ENCODE measurements at places on chromosomes 4 and X.

GRCh38 chr4:184785813-184786212, 40.0 kb downstream of the ACSL1 start:
- DNase-seq = no peak

DNA sequence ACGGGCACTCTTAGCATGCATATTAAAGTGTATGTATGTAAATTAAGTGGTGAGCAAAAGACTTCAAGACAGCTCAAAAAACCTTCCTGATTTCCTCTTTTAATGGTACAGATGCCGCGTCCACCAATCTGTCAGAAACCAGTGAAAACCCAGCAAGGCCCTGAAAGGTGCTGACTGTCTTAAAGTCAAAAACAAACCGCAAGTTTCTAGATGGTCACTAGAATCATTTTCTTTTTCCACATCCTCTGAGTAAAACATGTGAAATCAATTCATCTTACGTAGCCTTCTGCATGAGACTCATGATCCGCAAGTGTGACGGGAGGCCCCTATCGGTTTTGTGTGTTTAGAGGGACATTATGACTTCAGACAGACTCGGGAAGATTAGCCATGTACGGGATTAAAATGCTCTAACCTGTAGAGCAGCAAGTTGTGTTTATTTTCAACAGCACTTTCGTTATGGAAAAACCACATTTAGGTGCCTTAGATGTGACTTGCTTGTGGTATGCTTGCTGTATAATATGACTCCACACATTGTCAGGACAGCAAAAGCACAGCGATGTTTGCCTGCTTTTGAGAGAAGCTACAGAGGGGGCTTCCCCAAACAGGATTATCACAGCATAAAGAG, 88.2 kb upstream of the STS start:
- DNase-seq = no peak

- no peak for DNase-seq
Observed at GRCh38 chrX:98405376-98405775, 1521.7 kb downstream of the RPA4 start.

GRCh38 chr4:153082322-153083301, 121.6 kb upstream of the TRIM2 start:
- no peak for DNase-seq

- DNase-seq = no peak
Observed at GRCh38 chrX:120499301-120500072, 30.4 kb upstream of the LAMP2 start.

DNA sequence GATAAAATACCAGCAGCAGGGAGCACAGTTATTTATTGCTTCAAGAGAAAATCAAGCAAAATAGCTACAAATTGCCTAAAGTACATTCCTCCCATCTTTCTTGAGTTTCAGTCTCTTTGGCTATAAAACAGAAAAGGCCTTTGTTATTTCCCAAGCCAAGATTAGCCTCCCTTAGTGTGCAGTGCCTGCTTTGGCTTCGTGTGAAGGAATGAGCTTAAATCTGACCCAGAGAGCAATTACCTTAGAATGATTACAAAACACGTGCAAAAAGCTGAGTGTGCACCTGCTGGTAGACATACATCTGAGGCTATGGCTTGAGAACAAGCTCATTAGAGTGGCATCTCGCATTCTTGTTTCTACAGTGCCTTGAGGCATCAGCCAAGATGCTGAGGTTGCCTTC, 250.8 kb downstream of the C4orf33 start:
- DNase-seq = no peak

GRCh38 chr4:181756451-181757095, 486.6 kb upstream of the TENM3 start:
- DNase-seq = no peak

DNA sequence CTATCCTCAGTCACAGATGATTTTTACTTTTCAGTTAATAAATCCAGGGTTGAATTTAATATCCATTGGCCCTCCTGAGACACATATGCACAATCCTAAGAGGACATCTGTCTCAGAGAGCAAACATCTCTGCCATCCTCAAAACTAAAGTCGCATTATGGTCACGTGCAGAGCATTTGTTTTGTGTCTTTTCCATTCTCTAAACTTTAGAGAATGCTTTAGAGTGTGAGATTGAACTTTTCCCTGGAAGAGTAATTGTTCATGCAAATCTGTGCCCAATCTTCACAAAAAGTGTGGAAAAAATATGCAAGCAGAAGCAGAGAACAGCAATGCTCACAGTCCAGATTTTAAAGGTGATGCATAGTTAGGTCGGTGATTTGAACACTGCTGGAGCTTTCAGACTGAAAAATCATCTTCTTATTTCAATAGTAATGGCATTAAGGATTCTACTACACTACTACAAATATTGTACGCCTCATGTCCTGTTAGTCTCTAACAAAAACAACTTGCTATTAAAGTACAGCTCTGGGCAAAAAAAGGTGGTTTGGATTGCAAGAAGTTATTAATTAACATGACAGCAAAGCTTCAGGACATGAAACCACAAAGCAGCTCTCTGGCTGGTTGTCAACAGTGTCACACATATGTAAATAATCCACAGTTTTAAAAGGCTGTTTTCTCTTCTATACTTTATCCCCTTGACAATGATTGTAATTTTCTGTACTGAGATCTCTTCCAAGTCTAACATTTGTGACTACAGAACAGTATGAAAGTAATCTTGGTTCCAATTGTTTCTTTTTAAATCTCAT, 19.9 kb downstream of the DCHS2 start:
- no peak for DNase-seq
